CD8-positive, alpha-beta memory T cell (primary cell): ENCODE measurements at places on chromosomes 6 and 20. TPM values are rescaled to one million over a fixed set of nuclear protein-coding genes. Genes with fewer than 3 reads are reported as not detected.
A peak's percentile ranks its signal among the peaks of the same experiment; 100 is the strongest.

The SMPDL3A gene
- 0.16 TPM for total RNA-seq

- no peak overlapping the region for H3K4me3 ChIP-seq
- no peaks in the 10 kb centered on the region for H3K27me3 ChIP-seq
- H3K36me3 ChIP-seq, result no peaks in the 10 kb centered on the region
- no peaks in the 10 kb centered on the region for H3K4me1 ChIP-seq
Observed at GRCh38 chr6:44166591-44167184, 8.1 kb downstream of the CAPN11 start.

DNA sequence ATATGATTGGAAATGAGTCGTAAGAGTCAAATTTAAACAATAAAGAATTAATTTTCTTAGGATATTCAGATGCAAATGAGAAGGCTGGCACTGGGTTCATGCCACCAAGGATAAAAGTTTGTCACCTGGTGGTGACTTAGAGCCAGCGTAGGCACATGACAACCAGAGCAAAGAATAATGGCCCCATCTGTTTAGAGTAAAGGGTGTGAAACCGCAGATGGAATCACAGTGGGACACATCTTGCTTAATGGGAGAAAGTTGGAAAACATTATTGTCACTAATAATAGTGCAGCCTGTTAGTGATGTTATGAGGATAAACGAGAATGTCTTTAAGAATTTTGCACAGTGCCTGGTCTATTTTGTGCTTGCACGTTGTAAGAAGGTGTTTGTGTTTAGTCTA lies 727.8 kb downstream of the QKI start:
- no peaks in the 10 kb centered on the region for H3K27me3 ChIP-seq
- no peak overlapping the region for H3K4me3 ChIP-seq
- H3K4me1 ChIP-seq, result no peaks in the 10 kb centered on the region
- no peak for DNase-seq

DNA sequence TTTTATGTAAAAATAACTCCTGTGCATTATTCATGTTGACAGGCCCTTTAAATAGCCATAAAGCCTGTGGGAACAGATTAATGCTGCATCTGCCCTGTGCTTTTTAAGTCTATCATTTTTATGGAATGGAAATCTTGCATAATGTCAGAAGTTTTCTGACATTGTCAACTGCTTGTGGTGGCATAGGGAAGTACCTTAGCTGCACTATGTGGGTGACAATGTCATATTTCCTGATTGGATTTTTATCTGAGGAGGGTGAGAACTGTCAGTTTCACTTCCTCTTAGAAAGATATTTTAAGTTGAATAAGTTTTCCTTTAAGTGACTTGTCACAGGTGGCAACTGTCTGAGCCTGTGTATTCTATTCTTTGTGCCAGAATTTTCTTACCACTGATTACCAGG lies 267.9 kb downstream of the PLCB1 start:
- no peaks in the 10 kb centered on the region for H3K36me3 ChIP-seq
- no peak for DNase-seq
- H3K27me3 ChIP-seq, result no peaks in the 10 kb centered on the region
- H3K4me1 ChIP-seq, result peaks cover 6% of the 10 kb centered on the region
- no peak overlapping the region for H3K27ac ChIP-seq

DNA sequence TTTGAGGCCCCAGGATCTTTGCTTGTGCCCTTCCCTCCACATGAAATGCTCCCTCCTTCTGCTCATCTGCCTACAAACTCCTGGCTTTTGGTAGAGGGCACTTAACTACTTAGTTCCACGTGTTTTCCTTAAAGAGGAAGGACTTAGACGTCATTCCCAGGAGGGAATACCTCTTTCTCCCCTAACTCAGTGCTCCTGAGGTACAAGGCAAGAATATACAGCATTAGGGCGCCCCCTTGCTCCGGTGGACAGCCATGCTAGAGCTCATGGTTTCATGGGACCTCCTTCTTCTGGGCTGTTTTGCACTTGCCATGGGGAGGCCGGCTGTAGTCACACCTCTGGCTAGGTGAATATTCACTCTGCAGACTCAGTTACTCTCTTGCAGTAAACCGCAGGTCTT lies 93.8 kb upstream of the LY86 start:
- H3K27ac ChIP-seq, result no peak overlapping the region
- no peaks in the 10 kb centered on the region for H3K27me3 ChIP-seq

- no peaks in the 10 kb centered on the region for H3K36me3 ChIP-seq
- H3K4me1 ChIP-seq, result peaks cover 69% of the 10 kb centered on the region
- no peak for DNase-seq
- H3K4me3 ChIP-seq, result peak overlapping the region; percentile 16
Observed at GRCh38 chr6:136762022-136762975, 30.0 kb downstream of the MAP3K5 start.

GRCh38 chr6:27251606-27252251 lies 4.2 kb downstream of the PRSS16 start:
- H3K27me3 ChIP-seq, result peaks cover 31% of the 10 kb centered on the region
- peak overlapping the region; percentile 55 for H3K4me3 ChIP-seq
- no peaks in the 10 kb centered on the region for H3K36me3 ChIP-seq

The CFAP206 gene
- not detected for total RNA-seq

The SFTA2 gene
- total RNA-seq, result not detected

DNA sequence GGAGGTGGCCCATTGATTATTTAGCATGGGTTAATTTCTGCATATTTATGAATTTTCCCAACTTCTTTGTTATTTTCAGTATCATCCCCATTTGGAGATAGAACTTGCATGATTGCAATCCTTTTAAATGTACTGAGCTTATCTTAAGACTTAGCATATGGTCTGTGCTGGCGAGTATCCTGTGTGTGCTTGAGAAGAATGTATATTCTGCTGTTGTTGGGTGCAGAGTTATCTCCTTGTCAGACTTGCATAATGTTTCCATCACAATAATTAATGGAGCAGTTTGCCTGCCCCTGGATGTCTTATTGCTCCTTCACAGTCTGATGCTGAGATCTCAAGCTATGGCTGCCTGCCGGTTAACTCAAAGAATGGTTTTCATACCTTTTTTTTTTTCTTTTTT lies 112.6 kb downstream of the CDYL start:
- no peaks in the 10 kb centered on the region for H3K36me3 ChIP-seq
- no peak overlapping the region for H3K4me3 ChIP-seq
- no peak for DNase-seq
- no peaks in the 10 kb centered on the region for H3K4me1 ChIP-seq
- no peak overlapping the region for H3K27ac ChIP-seq

The ZC3H12D gene
- total RNA-seq, result 84.5 TPM

The CST4 gene
- total RNA-seq, result not detected

GRCh38 chr20:37999526-38000263 lies 33.6 kb downstream of the TTI1 start:
- no peaks in the 10 kb centered on the region for H3K27me3 ChIP-seq
- no peak overlapping the region for H3K4me3 ChIP-seq
- H3K4me1 ChIP-seq, result peaks cover 5% of the 10 kb centered on the region
- H3K36me3 ChIP-seq, result peaks cover 59% of the 10 kb centered on the region

- no peak for DNase-seq
- H3K4me1 ChIP-seq, result no peaks in the 10 kb centered on the region
- H3K27ac ChIP-seq, result no peak overlapping the region
- no peak overlapping the region for H3K4me3 ChIP-seq
Observed at GRCh38 chr6:81105998-81106397, 646.5 kb downstream of the TENT5A start.

DNA sequence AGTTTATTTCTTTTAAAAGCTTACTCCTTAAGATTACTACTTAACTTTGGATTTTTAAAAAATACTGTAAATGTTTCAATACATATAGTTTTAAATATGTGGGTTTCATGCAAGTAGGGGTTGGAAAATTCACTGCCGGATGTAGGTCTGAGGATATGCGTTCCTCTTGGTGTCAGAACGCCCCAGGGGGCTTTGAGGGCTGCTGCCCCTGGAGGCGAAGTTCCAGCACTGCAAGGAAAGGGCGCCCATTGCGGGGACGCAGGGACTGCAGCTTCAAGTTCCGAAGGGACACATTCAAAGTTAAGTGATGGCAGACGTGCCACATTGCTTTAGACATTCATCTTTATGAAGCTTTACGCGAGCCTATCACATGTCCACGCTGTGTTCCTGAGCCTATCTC lies 152.9 kb downstream of the SOD2 start:
- no peak overlapping the region for H3K4me3 ChIP-seq
- H3K4me1 ChIP-seq, result no peaks in the 10 kb centered on the region
- no peaks in the 10 kb centered on the region for H3K27me3 ChIP-seq
- no peak overlapping the region for H3K27ac ChIP-seq
- no peak for DNase-seq
